Camera-type eye (tissue), 1 donor: ENCODE measurements at places on chromosomes 7 and 10. TPM values are rescaled to one million over a fixed set of nuclear protein-coding genes. Genes with fewer than 3 reads are reported as not detected.

IL2RA gene
- 0.44 TPM for total RNA-seq

NEBL gene
- total RNA-seq, result 45.6 TPM

NUTM2B gene
- total RNA-seq, result 0.66 TPM

ARHGEF5 gene
- 6.9 TPM for total RNA-seq

FFAR4 gene
- not detected for total RNA-seq

STEAP2 gene
- 16.8 TPM for total RNA-seq

FRMD4A gene
- 103 TPM for total RNA-seq

PLPP4 gene
- total RNA-seq, result 4.2 TPM

SRI gene
- 72.4 TPM for total RNA-seq

C10orf67 gene
- total RNA-seq, result 0.11 TPM

FGFR2 gene
- 77.5 TPM for total RNA-seq

SMO gene
- total RNA-seq, result 53.9 TPM

PTN gene
- 162 TPM for total RNA-seq

BUB3 gene
- 130 TPM for total RNA-seq

OGA gene
- 360 TPM for total RNA-seq
